Stimulated activated CD4-positive, alpha-beta T cell treated with anti-CD3 and anti-CD28 coated beads, Interleukin-1b, Interleukin-23, amount 100 ng/mL, for 48 hours (primary cell): ENCODE measurements at places on chromosomes 16 and 17.
A peak's percentile ranks its signal among the peaks of the same experiment; 100 is the strongest.

- no peak for DNase-seq
These were observed 2.0 kb upstream of the CANT1 start for GRCh38 chr17:79011451-79012147.

- DNase-seq: peak; percentile 32
These were observed 878 bp upstream of the DNAJA2 start for GRCh38 chr16:46974352-46974751.

DNA sequence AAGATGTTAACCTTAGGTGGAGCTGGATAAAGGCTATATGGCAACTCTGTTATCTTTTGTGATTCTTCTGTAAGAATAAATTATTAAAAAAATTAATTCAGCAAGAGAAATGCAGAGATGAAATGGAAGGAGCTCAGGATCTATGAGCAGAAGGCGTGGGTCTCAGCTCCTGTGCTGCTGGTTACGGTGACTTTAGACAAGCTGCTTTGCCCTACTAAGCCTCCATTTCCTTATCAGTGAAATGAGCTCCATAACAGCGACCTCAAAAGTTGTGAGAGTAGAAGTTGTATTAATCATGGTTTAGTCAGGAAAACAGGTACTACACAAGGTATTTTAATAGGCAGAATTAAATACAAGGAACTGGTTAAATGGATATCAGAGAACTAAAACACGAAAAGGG, 48.2 kb upstream of the FOXJ1 start:
- no peak for DNase-seq

DNA sequence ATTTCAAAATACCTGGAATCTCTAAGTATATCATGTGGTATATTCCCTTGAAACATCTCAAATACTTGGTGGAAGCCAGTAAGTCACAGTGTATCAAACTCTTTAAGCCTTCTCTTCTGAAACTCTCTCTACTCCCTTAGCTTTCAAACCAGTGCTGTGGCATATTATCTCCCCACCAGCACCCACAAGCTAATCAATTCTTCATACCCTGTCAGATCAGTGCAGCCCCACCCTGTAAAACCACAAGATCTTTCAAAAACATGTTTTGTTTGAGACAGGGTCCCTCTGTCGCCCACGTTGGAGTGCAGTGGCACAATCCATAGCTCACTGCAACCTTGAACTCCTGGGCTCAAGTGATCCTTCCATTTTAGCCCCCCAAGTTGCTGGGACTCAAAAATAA, 91.6 kb upstream of the C17orf78 start:
- DNase-seq: no peak

- no peak for DNase-seq
These were observed 4.8 kb downstream of the CPPED1 start for GRCh38 chr16:12798846-12799245.

- no peak for DNase-seq
These were observed 25.2 kb upstream of the AMZ2 start for GRCh38 chr17:68222606-68223005.

DNA sequence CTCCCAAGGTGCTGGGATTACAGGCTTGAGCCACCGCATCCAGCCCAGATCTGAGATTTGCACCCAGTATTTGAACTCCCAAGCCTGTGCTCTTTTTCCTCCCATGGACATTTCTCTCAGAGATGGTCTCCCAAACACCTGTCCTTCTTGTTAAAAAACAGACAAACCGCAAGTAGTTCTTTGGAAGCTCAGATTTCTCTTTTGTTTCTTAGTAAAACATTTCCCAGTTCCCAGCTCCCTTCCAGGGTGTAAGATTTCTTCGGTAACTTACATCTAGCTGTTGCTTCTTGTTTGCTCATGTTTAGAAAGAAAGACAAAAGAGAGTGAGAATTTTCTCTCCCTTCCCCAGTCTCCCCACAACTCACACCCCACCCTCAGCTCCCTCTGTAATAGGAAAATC, 36.2 kb downstream of the IL4R start:
- DNase-seq: no peak

DNA sequence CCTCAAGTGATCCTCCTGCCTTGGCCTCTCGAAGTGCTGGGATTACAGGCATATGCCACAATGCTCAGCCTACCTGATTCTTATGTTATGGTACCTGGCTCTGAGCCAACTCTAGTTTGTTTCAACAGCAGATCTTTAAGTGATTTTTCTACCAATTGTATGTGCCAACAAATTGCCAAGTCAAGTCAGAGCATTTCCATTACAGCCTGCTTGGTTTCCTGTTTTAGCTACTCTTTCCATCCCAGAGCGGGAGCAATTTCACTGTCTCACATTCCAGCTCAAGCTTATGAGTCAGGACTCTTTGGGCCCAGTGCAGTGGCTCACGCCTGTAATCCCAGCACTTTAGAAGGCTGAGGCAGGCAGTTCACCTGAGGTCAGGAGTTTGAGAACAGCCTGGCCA, 30.8 kb upstream of the RBBP6 start:
- no peak for DNase-seq

DNA sequence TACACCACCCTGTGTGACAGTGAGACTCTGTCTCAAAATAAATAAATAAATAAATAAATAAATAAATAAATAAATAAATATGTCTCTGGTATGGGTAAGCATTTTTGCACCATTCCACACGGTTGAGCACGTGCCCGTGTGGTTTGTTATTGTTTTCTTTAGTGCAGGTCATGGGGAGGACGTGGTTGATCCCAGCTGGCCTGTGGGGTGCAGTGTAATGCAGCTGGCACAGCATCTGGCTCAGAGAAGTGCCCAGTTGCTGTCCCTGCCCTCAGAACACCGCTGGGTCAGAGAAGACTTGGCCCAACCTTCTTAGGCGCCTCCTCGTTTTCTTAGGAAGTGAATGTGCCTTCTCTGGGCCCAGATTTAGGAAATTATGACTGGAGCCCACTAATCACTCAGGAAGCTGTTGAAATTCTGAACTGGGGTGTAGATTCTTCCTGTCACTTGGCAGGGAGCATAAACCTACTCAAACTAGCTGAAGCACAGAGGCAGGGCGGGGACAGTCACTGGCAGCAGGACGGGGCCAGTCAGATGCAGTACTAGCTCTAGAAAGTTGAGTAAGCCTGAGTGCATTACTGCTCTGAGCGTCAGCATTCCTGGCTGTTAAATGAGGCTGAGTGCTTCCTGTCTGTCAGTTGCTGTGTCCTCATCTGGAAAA, 85.9 kb downstream of the SNX29 start:
- DNase-seq: no peak

GRCh38 chr17:13952009-13952750, 117.1 kb upstream of the COX10 start:
- no peak for DNase-seq

GRCh38 chr17:17419166-17419565, 57.6 kb upstream of the MED9 start:
- DNase-seq: no peak

- DNase-seq: peak; percentile 57
These were observed 69.9 kb downstream of the ABR start for GRCh38 chr17:1109606-1110540.

GRCh38 chr17:5485270-5486205, at the start of gene DERL2:
Gene DERL2, minus strand, starts transcription at chr17:5486178. Its CDS starts 17 bp downstream, at chr17:5486161.
- DNase-seq: no peak

GRCh38 chr17:75110234-75110937, 617 bp downstream of the ARMC7 start:
- no peak for DNase-seq

DNA sequence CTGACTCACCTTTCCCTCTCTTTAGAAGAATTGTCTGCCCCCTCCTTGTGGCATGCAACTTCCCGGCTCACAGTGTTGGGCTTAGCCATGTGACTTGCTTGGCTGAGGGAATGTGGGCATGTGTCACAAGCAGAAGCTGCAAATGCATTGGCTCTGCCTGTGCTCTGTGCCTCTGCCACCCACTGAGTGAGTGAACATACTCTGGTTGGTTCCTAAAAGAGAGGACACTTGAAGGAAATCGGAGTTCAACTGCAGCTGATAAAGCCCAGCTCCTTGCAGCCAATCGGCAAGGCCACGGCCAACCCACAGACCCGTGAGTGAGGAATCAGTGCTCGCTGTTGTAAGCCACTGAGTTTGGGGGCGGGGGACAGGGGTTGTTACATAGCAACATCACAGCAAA, 10.9 kb upstream of the GINS2 start:
- DNase-seq: no peak

GRCh38 chr17:60960398-60961065, 282.9 kb downstream of the BCAS3 start:
- DNase-seq: no peak

DNA sequence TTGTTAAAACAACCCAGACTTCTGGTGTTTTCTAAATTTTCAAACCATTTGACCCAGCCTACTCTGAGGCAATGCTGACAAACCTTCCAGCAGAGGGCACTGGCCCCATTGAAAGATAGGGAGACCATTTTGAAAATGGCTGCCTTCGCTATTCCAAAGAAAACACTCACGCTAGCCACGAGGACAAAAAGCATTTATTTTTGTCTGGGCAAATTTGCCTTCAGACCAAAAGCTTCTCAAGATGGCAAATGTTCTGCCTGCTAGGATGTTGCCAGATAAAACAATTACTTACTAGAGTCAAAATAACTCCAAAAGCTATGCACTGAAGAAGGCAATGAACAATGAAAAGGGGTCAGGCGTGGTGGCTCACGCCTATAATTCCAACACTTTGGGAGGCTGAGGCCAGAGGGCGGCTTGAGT, 296.7 kb upstream of the IRX5 start:
- DNase-seq: no peak

DNA sequence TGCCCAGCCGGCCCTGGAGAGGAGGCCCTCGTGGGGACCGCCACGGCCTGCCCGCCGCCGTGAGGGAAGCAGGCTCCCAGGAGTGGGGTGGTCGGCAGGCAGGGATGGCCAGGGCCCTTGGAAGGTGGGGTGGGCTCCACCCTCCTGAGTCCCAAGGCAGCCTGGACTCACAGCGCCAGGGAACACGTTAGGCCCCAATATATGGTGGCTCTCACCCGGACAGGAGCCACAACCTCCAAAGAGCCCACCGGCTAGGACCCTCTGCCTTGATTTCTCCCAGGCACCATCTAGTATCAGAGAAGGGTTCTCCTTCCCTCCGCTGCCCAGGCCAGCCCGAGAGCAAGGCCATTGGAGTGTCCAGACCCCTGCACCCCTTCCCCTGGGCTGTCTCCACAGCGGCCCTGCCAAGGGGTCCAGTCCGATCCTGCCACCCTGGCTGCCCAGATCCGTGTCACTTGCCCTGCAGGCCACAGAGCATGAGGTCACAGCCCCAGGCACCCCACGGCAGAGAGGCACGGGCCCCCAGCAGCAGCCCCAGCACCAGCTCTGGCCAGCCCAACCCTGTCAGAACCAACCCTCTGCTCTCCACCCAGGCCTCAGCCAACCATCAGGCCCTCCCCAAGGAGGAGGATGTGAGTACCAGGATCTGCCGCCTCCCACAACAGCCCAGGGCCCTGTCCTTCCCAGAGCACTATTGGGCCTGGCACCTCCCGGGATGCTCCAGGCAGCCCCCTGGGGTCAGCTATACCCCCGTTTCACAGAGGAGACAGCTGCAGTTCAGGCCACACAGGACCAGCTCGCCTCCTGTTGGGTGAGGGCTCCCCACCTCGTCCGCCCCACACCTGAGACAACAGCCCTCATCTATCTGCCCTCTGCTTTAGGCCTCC, 1.1 kb upstream of the AXIN1 start:
- no peak for DNase-seq

GRCh38 chr17:68840073-68840472, 115.1 kb downstream of the ABCA8 start:
- no peak for DNase-seq

GRCh38 chr17:74325743-74326379, at the start of gene KIF19:
Gene KIF19, plus strand, starts transcription at chr17:74326226. Its CDS starts 124 bp downstream, at chr17:74326350.
- peak; percentile 34 for DNase-seq

- no peak for DNase-seq
These were observed 6.4 kb upstream of the SOCS3 start for GRCh38 chr17:78366109-78366848.

- DNase-seq: no peak
These were observed 3.1 kb downstream of the HAGHL start for GRCh38 chr16:729768-730665.

- no peak for DNase-seq
These were observed 31.6 kb downstream of the TEKT5 start for GRCh38 chr16:10663146-10663545.

GRCh38 chr16:80973991-80974390, 32.7 kb downstream of the CMC2 start:
- no peak for DNase-seq

DNA sequence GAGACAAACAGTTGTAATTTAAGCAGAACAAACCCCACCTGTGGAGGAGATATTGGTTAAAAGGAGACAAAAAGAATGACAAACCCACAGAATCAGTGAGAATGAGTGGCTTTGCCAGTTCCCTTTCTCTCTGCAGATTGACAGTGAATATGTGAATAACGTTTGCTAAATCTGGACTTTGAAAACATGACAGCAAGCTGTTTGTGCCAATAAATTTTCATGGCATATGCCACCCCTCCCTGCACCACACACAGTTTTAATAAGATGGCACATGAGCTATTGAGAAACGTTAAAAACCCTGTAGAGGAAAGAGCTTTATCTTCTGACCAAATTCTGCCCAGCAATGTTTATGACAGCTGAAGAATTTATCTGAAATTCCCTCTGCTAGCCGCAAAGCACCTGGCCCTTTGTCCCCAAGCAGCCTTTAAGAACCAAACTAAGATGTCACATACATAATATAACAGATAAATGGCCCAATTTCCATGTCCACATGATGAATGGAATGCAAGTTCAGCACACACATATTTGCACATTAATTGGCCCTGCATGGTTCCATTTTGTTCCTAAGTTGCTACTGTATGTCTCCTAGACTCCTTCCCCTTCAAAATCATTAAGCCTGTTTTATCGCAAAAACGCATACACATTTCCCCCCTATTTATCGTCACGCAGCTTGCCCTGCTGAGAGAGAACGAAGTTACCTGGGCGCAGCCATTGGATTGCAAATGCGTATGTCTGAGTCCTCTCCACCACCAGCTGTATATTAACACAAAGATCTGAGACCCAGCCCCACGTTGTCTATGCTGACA, 773.5 kb upstream of the EEF2KMT start:
- DNase-seq: no peak

DNA sequence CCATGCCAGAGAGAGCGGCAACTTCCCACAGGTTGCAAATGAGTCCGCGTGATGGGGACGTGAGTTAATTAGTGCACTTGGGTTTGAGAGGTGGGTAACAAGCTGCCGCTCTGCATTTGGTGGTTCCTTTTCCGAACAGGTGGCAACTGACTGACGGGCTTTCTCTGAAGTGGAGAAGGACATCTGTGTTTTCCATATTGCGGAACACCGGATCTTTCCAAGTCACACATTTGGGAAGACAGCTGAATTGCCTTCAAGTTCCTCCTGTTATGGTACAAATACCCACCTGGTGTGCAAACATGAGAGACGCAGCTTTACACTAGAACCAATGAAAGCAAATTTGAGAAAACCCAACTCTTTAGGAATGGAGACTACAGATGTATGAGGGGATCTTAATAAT, 451.3 kb upstream of the ZFHX3 start:
- DNase-seq: no peak

- no peak for DNase-seq
These were observed 3.8 kb upstream of the DCXR start for GRCh38 chr17:82041144-82041814.

GRCh38 chr16:17166095-17166494, 304.7 kb downstream of the XYLT1 start:
- DNase-seq: no peak

GRCh38 chr17:7582396-7583252, 1.0 kb upstream of the MPDU1 start:
- DNase-seq: no peak

GRCh38 chr17:74512624-74513091, 18.6 kb downstream of the CD300LB start:
- peak; percentile 69 for DNase-seq

GRCh38 chr16:11349599-11350276, 4.5 kb downstream of the RMI2 start:
- no peak for DNase-seq
